ENCODE measurements at places on chromosomes 3 and 15.

GRCh38 chr15:63877713-63878271 is 44.0 kb upstream of the HERC1 start:
- no peak for DNase-seq

DNA sequence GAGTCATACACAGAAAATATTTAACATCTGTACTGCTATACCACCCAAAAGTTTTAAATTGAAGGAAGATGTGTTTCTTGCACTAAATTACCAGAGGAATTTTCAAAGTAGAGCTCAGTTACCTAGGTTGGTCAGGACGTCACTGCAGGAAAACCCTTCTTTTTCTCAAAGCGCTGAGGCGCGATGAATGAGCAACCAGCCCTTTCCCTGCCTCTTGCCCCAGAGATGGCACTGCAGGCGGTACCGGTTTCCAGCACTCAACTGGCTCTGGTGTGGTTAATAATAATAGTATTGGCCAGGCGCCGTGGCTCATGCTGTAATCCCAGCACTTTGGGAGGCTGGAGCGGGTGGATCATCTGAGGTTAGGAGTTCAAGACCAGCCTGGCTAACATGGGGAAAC is 49.3 kb downstream of the HES1 start:
- DNase-seq = no peak

GRCh38 chr3:146339349-146339748 is 88.4 kb upstream of the PLSCR4 start:
- DNase-seq = no peak

DNA sequence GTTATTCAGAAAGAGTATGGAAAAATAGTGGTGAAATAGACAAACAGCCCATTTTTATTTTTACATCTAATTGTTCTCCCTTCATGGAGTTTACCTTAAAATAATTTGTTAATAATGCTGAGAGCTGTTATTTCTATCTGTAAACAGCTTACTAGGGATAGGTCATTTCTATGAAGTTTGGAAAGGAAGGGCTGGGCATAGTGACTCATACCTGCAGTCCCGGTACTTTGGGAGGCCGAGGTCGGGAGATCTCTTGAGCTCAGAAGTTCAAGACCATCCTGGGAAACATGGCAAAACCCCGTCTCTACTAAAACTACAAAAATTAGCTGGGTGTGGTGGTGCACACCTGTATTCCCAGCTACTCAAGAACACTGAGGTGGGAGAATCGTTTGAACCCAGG is 624.3 kb upstream of the LMCD1 start:
- DNase-seq = no peak

DNA sequence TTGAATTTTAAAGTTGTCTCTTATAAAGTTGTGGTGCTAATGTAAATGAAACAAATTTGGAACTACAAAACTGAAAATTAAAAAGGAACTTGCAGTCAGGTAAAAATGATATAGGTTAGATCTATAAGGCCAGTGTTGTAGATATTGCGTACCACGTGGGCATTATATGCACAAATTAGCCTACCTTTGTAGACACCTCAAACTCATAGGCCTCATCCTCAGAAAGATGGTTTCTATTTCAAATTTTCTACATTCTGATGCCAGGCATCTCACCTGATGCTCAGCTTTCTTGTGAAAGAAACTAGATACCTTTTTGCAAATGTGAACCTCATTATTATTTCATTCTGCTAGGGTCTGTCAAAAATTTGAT is 25.6 kb downstream of the TMEM207 start:
- no peak for DNase-seq

DNA sequence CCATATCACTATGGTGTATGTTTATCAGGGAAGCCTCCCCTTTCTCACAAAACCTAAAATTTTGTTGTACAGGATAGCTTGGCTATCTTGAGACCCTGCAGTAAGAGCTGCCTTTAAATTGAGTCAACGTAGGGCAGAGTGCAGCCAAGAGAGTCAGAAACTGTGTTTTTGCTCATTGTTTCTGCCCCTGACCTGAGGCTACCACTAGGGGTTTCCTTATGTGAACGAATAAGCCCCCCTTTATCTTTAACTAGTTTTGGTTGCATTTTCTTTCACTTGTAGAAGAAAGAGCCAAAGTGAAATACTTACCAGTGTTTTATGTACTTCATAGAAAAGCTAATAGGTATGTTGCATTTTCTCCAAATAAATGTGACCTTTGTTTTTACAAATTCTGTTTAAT is 149.9 kb upstream of the TMC3 start:
- DNase-seq = no peak

DNA sequence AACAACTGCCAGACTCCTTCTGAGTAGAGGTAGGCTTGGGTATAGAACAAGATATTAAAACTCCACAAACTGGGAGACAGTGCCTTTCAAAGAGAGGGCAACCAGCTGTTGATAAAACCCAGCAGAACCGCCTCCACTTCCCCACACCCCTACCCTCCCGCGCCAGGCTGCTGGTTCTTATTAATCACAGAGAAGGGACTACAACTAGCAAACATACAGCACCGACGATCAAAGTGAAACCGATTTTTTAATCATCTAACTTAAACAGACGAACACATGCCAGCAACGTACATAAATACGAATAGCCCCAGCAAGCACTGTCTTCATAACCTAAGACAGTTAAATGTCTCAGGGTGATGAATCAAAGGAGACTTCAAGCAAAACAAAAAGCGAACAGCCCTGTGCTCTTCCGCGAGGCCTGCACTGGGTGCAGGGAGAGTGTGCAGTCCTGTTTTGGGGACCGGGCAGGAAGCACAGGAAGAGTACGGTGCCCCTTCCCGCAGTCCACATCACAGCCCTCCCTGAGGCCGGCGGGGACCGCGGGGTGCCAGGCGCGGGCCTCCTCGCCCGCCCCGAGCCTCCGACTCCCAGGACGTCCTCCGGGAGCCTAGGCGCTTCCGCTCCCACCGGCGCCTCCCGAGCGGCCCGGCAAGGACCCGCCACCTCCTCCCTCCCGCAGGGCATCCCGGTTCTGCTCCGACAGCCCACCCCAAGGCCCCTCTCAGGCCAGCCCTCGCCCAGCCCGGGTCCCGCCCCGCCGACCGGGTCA is 75.1 kb upstream of the VGLL4 start:
- DNase-seq = peak; percentile 83

- peak; percentile 84 for DNase-seq
These were observed 30.0 kb downstream of the CCNL1 start for GRCh38 chr3:157129803-157130466.

GRCh38 chr3:166663194-166663593 is 716.9 kb downstream of the ZBBX start:
- DNase-seq = no peak

GRCh38 chr3:16377847-16378302 is 112.9 kb downstream of the OXNAD1 start:
- no peak for DNase-seq

- DNase-seq = peak; percentile 91
These were observed 985 bp downstream of the TRPC1 start for GRCh38 chr3:142724682-142725356.

DNA sequence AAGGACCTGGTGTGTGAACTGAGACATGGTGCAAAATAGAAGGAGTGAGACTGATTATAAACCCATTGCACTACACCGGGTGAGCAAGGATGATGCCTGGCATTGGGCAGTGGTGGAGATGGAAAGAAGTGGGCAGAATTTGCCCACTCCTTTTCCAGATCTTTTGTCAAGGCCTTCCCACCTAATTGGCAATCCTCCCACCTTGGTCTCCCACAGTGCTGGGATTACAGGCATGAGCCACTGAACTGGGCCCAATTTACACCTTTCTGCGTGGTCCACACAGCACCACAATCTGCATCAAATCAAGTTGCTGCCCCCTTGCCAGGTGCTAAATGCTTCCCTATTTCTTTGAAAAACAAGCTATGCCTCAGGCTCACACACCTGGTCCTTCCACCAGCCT is 5.4 kb downstream of the FBXO40 start:
- no peak for DNase-seq

GRCh38 chr3:18438586-18438985 is 13.4 kb upstream of the SATB1 start:
- no peak for DNase-seq

- no peak for DNase-seq
These were observed 76.9 kb upstream of the ABI3BP start for GRCh38 chr3:101069901-101070798.

GRCh38 chr3:151296226-151296625 is 17.9 kb upstream of the P2RY14 start:
- DNase-seq = no peak

DNA sequence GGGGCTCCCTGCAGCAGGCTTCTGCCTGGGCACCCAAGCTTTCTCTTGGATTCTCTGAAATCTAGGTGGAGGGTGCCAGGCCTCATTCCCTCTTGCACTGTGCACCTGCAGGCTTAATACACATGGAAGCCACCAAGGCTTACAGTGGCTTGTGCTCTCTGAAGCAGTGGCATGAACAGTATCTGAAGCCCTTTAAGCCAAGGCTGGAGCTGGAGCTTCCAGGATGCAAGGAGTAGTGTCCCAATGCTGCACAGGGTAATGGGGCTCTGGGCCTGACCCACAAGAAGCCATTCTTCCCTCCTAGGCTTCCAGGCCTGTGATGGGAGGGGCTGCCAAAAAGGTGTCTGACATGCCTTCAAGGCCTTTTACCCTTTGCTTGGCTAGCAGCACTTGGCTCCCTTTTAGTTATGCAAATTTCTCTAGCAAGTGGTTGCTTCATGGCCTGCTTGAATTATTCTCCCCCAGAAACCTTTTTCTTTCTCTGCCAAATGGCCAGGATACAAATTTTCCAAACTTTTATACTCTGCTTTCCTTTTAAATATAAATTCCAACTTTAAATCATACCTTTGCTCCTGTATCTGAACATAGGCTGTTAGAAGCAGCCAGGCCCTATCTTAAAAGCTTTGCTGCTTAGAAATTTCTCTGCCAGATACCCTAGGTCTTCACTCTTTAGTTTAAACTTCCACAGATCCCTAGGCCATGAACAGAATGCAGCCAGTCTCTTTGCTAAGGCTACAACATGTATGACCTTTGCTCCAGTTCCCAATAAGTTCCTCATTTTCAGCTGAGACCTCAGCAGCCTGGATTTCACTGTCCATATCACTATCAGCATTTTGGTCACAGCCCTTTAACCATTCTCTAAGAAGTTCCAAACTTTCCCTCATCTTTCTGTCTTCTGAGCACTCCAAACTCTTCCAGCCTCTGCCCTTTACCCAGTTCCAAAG is 201.1 kb upstream of the LRRFIP2 start:
- no peak for DNase-seq

- DNase-seq = no peak
These were observed 17.0 kb upstream of the LMCD1 start for GRCh38 chr3:8484409-8485140.

- no peak for DNase-seq
These were observed 120.3 kb downstream of the LRRK1 start for GRCh38 chr15:101039461-101039860.

- DNase-seq = no peak
These were observed 160.9 kb downstream of the TBC1D5 start for GRCh38 chr3:17581421-17582080.

- no peak for DNase-seq
These were observed 69.8 kb upstream of the BOC start for GRCh38 chr3:113141543-113141942.

DNA sequence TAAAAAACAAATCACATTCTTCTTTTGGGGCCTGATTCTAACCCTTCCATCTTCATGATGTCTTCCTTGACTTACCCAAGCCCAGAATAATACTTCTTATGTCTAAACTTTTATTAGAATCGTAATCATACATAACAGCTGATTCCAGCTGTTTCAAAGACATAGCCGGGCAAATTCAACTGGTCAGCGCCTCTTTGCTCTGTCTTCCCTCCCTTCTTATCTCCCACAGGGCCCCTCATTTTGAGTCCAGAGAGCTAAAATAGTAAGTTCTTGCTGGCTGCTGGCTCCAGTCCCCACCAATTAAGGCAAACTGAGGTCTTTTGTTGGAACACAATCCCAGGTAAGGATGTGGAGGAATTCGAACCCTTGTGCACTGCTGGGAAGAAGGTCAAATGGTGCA is 108.6 kb downstream of the ADCY5 start:
- no peak for DNase-seq

GRCh38 chr3:179233043-179233442 is 17.9 kb downstream of the KCNMB3 start:
- no peak for DNase-seq

DNA sequence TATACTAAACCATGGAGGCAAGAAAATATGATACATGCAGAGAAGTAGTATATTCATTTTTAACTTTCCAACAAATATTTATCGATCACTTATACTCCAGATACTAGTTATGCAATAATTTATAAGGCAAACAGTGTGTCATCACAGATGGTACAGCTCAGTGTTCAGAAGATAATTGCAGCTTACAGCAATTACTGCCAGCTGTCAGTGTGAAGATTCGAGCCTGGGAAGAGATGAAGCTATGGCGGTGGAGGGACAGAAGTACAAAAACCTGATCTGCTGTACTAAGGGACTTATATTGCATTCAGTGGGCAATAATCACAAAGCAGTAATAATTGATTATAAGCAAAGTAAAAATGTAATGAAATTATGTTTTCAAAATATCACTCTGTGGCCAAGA is 170.6 kb upstream of the EPHA3 start:
- DNase-seq = peak; percentile 49

DNA sequence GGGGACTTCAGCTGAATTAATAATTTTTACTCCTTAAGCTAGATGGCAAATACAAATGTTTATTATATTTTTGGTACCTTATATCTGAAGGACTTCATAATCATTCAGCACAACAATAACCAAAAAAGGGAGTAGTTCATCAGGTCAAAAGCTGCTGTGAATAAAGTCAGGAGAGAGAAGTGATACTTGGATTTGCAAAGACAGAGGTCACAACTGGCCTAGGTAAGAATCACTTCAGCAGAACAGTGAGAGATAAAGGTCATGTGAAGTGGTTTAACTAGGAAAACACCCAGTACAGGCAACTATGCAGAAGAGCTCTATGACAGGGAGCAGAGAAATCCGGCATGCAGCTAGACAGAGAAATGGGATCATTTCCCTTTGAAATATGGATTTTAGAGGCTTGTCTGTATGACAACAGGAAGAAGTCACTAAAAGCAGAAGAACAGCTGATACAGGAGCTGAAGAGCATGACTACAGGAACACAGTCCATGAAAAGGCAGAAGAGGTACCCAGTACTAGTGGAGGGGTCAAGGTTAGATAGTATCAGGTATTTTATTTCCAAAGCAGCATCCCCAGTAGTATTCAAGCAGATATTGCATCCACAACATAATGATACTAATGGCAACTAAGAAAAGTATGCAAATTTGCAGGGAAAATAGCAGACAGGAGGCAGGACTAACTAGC is 25.7 kb downstream of the ZMAT3 start:
- DNase-seq = no peak

GRCh38 chr15:95416576-95416975 is 913.9 kb upstream of the NR2F2 start:
- no peak for DNase-seq

- no peak for DNase-seq
These were observed 43.3 kb downstream of the ZNF609 start for GRCh38 chr15:64503640-64504039.

- no peak for DNase-seq
These were observed 5.3 kb downstream of the ATP1B3 start for GRCh38 chr3:141881702-141882101.

DNA sequence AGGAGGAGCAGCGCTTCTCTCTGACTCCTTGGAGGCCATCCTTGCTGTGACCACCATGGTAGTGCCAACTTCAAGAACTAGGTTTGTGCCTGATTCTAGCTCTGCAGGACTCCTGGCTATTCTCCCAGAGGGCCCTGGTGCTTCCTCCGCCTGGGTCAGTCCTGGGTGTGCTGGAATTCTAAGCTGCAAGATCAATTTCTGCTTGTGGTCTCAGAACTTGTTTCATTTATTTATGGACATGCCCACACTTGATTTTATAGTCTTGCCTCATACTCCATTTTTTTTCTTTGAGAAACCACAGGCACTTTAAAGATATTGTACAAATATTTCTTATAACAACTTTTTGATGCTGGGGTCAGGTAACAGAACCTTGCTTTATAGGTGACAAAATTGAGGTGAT is 87.6 kb downstream of the PDCD6IP start:
- DNase-seq = no peak
